ENCODE measurements at places on chromosomes 7 and 10.
A peak's percentile ranks its signal among the peaks of the same experiment; 100 is the strongest.

DNA sequence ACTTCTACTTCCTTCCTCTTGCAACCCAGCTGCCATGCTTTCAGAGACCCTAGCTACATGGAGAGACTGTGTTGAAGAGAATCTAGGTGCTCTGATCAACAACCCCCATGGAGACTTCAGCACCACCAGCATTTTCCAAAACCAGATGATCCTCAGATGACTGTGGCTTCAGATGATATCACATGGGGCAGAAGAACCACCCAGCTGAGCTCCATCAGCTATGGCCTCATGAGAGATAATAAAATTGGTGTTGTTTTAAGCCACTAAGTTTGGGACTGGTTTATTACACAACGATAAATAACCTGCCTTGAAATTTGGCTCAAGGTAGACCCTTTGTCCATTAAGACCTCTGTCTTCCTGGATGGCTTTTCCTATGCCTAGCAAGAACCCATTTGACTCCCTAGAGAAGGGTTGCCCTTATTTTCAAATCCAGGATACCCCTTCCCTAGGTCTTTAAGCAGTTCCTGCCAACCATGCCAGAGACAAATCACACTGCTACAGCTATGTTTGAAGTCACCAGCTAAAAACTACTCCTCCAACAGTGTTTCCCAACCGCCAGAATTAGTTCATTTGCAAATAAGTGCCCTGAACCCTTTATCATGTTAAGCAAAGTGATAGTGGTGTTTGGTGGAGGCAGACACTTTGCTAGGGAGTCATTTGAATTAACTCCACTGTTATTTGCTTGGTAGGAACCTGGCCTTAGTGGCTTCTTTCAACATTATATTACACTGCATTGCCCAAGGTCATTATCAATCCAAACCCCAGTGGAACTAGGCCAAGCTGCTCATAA lies 136.9 kb upstream of the PALS2 start:
- no peak for DNase-seq

DNA sequence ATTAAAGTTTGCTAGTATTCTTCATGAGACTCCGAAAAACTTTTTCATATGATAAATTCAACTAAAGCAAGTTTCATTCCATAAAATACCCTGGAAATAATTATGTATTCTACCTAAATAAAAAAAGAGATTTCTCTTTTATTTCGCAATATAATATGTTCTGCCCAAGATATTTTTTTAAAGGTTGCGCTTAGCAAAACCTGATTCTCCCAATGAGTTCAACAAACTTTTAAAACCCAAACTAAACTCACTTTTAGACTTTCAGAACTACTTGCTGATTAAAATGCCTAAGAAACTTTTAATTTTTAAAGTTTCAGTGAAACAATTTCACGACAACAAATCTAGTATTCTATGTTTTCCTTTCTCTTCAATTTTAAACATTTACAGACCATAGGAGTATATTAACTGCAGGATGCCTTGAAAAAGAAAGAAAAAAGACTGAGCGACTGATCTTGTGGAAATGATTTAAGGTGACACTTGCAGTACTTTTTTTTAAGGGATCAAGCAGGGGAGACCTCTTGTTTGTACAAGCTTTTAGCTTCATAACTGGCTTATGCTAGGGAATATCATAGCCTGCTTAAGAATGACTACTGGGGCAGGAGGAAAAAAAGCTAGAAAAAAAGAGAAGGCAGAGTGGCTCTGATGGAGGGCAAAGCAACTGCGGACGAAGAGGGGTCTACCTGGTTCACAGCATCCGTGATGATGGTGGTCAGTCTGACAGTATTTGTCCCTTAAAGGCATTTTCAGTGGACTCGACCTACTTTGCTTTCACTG lies 1.5 kb downstream of the ZNF800 start:
- no peak for DNase-seq

GRCh38 chr10:92830478-92831389 lies 17.6 kb upstream of the EXOC6 start:
- DNase-seq = peak; percentile 58

- no peak for DNase-seq
Measured at GRCh38 chr10:91856637-91857036, 52.6 kb downstream of the FGFBP3 start.

DNA sequence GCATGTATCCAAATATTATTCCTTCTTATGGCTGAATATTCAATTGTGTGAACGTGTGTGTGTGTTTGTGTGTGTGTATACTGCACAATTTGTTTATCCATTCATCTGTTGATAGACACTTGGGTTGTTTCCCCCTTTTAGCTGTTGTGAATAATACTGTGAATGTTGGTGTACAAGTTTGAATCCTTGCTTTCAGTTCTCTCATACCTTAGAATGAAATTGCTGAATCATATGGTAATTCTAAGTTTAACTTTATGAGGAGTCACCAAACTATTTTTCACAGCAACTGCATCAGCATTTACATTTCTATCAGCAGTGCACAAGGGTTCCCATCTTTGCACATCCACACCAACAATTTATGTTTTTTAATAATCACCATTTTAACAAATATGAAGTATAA lies 86.9 kb upstream of the GATAD1 start:
- DNase-seq = no peak

GRCh38 chr10:97648562-97649404 lies 8.3 kb downstream of the PI4K2A start:
- DNase-seq = peak; percentile 64

- no peak for DNase-seq
Measured at GRCh38 chr7:47609803-47610452, 28.0 kb upstream of the TNS3 start.

DNA sequence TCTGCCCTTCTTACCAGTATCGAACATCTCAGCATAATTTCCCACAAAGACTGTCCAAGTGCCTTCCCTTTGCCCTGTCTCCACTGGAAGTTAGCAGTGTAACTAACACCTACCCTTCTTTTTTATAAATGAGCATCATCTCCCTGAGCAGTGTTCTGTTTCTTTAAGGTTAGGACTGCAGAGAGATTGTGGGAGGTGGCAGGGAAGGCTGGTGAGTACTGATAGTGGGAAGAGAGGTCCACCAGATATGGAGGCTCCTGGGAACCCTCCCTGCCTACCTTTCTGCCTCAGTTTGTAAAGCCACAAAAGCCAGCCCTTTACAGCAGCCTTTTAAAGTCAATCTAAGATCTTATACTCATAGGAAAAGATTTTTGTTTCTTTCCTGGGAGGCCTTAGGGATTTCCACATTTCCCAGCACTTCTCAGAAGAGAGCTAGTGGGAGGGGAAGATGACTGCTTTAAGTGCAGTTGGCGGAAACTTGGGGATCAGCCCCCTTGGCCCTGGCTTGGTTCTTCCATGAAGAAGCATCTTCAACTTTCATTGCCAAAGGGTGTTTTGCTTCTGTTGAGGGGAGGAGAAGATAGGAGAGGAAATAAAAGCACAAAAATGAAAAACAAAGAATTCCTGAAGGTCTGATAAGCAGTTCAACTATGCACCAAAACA lies 36.6 kb upstream of the CALD1 start:
- DNase-seq = no peak

DNA sequence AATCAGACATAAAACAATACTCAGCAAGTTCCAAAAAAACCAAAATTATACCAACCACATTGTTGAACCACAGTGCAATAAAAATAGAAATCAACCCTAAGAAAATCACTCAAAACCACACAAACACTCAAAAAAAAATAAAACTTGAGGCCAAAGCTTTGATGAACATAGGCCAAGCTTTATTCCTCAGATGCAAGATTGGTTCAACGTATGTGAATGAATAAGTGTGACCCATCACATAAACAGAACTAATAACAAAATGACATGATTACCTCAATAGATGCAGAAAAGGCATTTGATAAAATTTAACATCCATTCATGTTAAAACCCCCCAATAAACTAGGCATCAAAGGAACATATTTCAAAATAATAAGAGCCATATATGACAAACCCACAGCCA lies 506.1 kb upstream of the FZD8 start:
- DNase-seq = no peak

GRCh38 chr10:47137311-47137851 lies 162.6 kb upstream of the GDF10 start:
- DNase-seq = no peak

- DNase-seq = no peak
Measured at GRCh38 chr7:101164071-101164840, 1.1 kb downstream of the VGF start.

DNA sequence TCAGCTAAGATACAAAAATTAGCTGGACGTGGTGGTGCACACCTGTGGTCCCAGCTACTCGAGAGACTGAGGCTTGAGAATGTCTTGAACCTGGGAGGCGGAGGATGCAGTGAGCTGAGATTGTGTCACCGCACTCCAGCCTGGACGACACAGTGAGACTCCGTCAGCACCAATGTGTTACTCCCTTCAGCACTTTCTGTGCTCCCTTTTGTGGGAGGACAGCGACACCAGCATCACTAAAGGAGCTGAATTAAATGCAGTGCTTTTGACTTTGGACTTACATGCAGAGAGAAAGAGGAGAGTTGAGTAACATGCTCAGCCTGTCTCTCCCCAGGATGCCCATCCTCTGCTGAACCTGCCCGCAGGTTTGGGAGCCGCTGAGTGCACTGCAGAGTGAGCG lies 92.2 kb upstream of the RHEB start:
- no peak for DNase-seq

DNA sequence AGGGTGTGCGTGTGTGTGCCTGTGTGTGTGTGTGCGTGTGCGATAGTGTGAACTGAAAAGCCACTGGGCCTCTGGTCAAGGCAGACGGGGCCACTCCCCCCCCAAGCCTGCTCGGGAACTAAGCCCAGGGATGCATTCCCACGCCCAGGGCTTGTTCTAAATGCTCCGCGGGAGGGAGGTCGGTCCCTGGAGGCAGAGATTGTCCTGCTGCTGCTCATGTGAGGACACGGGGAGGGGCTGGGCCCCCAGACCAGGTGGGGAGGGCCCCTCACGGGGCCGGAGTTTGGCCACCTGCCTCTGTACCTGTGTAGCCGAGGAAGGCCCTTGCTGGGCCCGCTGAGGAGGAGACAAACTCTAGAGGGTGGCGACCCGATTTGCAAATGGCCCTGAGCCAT lies 93.9 kb downstream of the PDGFA start:
- DNase-seq = no peak

DNA sequence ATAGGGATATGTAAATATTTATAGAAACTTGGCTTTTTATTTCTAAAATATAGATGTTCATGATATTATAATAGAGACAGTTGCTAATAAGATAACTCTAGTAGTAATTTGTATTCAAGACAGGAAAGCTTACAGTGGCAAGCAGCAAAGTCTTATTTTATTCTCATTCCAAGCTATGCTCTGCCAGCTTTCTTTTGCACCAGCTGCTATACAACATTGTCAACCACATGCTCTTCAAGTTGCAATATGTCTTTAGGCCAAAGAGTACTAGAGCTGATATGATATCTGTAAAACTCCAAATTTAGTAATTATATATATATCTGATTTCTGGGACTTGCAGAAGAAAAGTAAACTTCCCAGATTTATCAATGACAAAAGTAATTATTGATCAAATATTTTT lies 350.1 kb downstream of the HGF start:
- DNase-seq = no peak

DNA sequence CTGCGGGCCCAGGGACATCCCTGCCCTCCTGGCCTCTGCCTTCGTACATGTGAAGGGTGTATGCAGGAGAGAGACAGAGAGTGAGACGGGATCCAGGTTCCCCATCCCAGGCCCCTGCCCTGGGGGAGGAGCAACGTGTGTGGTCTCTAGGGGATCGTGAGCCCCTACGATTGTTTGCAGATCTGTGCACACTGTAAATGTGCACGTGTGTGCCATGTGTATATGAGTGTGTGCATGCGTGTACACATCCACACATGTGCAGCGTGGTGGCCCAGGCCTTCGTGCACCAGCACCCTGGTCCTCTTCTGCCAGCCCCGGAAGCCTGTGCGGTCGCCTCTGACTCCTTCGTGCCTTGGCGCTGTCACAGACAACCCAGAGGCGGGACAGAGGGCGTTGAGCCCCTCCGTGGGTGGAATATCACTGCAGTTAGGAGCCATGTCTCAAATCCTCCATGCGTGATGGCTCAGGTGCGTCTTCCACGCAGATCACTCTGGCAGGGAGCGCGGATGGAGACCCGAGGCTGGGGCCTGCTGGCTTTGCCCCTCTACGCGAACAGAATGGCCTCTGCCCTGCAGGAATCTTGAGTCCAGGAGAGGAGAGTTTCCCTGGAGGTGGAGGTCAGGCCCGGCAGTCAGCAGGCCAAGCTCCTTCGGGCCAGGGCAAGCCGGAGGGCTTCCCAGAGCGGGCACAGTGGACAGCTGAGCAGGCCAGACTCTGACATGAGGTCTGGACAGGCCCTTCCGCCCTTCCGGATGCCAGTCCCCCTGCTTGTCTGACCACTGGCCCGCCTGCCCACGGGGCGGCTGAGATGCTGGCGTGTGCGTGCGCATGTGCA lies 97.5 kb downstream of the UNCX start:
- no peak for DNase-seq

- peak; percentile 83 for DNase-seq
Measured at GRCh38 chr7:37352974-37353948, 95.4 kb downstream of the ELMO1 start.

GRCh38 chr10:78258323-78259030 lies 224.8 kb downstream of the RPS24 start:
- no peak for DNase-seq

DNA sequence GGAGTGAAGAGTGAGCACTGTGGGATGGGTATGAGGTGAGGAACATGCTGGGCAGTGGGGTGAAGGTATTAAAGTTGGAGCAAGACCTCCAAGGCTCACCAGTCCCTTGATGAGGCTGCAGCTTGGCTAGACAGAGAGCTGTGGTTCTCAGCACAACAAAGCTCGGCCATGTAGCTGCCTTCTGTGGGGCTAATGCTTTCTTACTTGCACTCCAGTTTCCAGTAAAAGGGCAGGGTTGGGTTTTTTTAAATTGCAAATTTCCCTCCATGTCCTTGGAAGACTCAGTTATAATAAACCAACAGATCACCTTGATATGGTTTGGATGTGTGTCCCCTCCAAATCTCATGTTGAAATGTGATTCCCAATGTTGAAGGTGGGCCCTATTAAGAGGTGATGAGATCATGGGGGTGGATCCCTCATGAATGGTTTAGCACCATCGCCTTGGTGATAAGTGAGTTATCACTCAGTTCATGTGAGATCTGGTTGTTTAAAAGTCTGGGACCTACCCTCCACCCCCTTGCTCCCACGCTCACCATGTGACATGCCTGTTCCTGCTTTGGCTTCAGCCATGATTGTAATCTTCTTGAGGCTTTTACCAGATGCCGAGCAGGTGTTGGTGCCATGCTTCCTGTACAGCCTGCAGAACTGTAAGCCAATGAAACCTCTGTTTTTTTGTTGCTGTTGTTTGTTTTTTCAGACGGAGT lies 55.9 kb downstream of the ATXN7L1 start:
- DNase-seq = no peak

GRCh38 chr10:75076348-75076747 lies 35.1 kb upstream of the SAMD8 start:
- no peak for DNase-seq

Measured in activated CD4-positive, alpha-beta memory T cell treated with anti-CD3 and anti-CD28 coated beads for 36 hours (primary cell).